Activated T-cell treated with anti-CD3 and anti-CD28 coated beads, Interleukin-2, amount 50 U/mL, for 24 hours (primary cell): ENCODE measurements at places on chromosomes 1 and 21.
A peak's percentile ranks its signal among the peaks of the same experiment; 100 is the strongest.

- DNase-seq = no peak
Measured at GRCh38 chr1:65108025-65108642, 39.9 kb upstream of the AK4 start.

- no peak for DNase-seq
Measured at GRCh38 chr1:112544751-112545150, 36.0 kb downstream of the WNT2B start.

DNA sequence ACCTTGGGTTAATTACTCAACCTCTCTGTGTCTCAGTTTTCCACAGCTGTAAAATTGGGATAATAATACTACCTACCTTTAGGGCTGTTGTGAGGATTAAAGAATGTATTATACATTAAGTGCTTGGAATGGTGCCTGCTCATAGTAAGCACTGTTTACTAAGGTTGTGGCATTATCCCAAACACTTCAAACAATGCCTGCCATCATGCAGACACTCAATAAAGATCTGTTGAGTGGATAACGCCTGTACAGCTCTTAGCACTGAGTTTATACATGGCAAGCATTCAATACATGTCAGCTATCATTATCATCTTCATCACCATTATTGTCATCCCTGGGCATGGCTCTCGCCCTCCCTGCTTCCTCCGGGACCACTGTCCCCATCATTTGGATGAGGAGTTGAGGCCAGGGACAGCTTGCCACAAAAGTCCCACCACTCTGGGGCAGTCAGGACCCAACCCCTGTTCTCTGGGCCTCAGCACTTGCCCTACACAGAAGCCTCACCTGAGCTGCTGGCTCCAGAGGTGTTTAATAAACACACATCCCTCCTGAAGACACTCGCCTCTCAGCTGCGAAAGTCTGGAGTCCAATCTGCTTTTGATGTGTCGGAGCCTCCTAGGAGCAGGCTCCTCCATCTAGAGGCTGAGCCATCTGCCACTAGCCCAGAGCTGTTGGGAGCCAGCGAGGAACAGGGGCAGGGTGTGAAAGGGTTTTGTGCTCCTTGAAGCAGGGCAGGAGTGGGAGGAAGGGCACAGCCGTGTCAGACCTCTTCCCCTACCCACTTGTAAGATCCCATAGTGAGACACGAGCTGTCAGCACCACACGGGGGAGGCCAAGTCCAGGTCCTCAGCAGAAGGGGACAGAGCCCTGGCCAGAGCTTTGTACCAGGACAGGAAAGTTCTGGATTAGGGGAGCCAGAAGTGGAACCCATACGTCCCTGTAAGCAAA, 80.9 kb upstream of the ZC3H12A start:
- no peak for DNase-seq

- no peak for DNase-seq
Measured at GRCh38 chr1:220507085-220507484, 20.9 kb upstream of the MARK1 start.

- no peak for DNase-seq
Measured at GRCh38 chr1:77371396-77371795, 89.6 kb downstream of the AK5 start.

DNA sequence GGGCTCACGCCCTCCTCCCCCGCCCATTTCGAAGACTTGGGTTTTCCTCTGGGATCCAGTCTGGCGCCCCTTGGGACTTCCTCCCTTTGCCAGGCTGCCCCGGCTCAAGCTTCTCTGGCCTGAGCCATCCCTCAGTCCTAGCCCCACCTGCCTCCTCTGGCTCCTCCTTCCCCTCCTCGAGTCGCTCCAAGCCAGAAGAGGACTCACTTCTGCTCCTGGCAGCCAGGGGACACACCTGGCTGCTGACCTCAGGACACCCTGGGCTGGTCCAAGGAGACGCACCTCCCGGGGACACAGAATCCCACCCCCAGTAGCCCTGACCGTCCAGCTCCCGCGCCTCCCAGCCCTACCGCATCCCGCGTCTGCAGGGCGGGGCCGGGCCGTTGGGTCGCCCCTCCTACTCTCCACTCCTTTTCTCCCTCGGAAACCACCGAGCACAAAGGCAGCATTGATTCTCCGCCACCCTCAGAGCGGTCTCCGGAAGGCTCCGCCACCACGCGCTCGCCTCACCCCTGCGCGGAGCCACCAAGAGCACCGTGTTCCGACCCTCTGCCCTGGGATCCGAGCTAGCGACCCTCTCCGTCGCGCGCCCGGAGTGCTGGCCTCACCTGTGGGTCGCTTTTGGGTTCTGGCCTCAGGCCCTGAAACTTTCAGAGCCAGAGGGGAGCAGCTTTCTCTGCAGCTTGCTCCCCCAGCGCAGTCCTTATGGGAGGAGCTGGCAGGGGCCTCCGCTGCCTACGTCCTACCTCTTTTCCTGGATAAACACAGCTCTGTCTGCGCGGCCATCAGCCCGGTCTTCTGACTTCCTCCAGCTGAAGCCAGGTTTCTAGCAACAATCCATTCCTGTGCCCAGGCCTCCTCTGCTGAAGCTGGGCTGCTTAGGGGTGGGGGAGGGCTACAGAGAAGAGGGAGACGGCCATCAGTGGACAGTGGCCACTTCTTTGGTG, at the start of gene C2CD4D:
TSS of gene C2CD4D (minus strand) at position 364 of the 947 bp plus-strand sequence. CDS start 831 bp downstream, outside the sequence.
- DNase-seq = peak; percentile 82

DNA sequence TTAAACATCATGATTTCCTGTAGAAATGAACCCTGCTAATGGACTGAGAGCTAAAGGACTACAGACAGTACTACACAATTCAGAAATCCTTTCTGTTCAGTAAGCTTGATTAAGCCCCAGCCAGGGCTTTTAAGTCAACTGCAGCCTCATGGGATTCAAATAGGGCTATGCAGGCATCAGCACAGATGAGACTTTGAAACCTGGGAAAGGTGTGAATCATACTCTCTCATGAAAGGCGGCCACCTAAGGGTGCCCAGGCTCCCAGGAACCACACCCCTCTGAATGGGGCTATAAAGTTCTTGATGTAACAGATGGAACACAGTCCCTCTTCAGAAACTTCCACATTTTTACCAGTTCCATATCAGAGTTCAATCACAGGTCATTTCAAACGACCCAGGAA, 7.6 kb downstream of the SIPA1L2 start:
- DNase-seq = no peak

DNA sequence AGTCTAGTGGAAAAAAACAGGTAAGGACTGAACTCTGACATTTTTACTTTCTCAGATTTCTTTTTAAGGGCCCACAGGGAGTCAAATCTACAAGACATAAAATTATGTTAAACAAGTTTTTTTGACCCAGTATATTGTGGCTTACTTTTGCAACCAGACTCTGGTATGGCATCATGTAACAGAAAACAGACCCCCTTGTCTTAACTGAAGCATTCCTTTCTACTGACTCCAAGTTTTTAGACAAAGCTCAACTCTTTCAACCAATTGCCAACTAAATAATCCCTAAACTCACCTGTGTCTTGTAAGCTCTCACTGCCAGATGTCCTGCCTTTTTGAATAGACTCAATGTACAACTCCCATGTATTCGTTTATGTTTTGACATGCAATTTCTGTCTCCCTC, 64.3 kb downstream of the FASLG start:
- no peak for DNase-seq

- DNase-seq = peak; percentile 34
Measured at GRCh38 chr1:99820546-99820945, 29.6 kb upstream of the AGL start.

DNA sequence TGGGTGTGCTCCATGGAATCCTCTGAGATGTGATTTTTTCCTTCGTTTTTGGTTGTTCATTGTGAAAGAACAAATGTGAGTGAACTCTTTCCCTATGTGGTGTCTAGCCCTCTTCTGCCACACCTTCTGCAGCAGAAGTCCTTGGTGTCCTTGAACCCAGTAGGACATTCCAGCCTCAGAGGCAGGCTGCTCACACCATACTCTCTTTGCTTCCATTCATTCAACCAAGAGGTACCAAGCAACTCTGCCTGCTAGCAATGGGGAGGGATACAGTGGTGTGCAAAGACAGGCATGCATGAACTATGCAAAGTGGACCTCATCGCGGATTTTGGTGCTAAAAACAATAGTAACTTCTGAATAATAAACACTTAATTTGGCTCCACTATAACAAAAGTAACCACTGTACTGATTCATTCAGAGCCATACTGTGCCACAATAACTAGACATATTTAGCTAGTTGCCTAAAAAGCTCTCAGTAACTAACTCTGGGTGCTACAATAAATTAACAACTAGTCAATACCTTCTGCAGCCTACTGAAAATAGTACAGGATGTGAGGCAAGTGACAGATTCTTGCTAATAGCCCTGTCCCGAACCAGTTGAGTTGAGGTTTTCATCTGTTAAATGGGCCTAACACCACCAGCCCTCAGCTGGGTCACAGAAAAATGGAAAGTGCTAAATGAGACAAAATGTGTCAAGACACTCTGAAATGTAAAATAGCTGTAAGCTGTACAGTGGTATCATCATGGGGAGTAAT, 155.4 kb downstream of the SLC45A1 start:
- DNase-seq = no peak

GRCh38 chr1:14725695-14726094, 127.2 kb downstream of the KAZN start:
- DNase-seq = no peak

- no peak for DNase-seq
Measured at GRCh38 chr1:219812491-219813203, 115.7 kb downstream of the SLC30A10 start.

DNA sequence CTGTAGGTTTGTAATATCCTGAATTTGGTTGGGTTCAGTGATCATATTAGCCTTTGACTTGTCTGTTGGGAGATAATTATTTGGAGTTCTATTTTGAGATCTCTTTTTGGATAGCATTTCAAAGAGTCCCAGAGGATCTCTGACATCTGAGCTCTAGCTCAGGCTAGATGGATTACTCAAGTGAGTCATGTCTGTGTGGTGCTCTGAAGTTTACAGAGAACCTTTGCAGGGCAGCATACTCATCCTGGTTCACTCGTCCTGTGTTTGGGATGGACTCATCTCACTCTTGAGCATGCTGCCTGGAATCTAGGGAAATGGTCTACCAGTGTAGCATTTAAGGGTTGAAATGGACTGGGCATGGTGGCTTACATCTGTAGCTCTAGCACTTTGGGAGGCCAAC, 29.4 kb upstream of the BMP8A start:
- DNase-seq = no peak
